ENCODE measurements at places on chromosomes 1 and 21.

GRCh38 chr21:21188513-21189195 lies 190.4 kb downstream of the NCAM2 start:
- DNase-seq: no peak

DNA sequence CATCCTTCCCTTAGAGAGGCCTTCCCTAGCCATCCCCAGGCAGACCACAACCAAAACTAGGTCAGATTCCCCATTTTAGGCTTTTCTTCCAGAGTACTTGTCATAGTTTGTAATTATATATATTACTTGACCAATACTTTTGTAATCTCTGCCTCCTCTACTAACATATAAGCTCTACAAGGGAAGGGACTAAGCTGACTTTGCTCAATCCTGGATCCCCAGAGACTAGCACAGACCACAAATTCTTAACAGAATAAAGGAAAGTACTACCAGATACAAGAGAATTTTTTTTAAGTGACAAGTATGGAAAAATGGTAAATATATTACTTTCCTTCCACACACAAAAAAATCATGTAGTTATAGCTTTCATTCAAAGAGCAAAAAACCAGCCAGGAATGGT lies 2.0 kb downstream of the ZMYM6 start:
- no peak for DNase-seq

DNA sequence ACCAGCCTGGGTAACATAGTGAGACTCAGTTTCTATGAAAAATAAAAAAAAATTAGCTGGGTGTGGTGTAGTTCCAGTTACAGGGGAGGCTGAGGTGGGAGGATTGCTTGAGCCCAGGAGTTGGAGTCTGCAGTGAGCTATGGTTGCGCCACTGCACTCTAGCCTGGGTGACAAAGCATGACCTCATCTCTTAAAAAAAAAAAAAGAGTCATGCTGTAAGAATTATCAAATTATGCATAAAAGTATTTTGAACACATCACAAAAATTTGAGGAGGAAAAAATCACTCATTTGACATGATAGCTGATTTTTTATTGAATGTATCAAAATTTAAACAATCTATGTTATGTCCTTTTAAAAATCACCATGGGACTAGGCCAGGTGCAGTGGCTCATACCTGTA lies 17.8 kb downstream of the CCDC30 start:
- DNase-seq: no peak

DNA sequence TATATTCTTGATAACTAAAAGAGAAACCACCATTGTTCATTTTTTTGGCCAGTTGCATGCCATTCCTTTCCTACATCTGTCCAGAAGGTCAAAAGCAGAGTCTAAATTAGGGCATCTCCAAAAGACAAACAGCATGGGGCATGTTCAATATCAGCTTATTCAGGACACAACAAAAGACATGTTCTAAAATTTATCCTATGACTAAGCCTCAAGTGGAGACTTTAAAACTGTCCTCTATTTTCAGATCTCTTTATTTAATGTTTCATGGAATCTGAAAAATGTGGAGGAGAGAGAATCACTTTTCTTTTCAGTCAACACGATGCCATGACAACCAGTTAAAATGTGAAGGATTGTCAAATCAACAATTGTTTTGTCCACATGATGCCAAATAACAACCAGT lies 303.4 kb upstream of the PRMT6 start:
- DNase-seq: no peak

GRCh38 chr1:9439074-9439761 lies 100.0 kb upstream of the SLC25A33 start:
- no peak for DNase-seq

- peak; percentile 71 for DNase-seq
These were observed 19.8 kb upstream of the MUTYH start for GRCh38 chr1:45359882-45360513.

DNA sequence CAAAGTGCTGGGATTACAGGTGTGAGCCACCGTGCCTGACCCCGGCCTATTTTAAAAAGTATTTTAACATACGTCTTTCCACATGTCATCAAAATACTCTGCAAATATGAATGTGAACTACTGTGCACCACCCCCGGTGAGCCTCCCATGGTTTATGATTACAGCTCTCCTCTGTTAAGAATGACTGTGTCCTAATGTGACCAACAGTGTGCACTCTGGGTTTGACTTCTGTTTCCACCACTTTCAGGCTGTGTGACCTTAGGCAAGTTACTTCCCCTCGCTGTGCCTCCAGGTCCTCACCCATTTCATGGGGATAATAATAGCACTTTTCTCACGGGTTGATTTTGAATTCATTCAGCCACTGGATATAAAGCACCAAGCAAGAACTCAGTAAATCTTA lies 14.7 kb downstream of the AMPD2 start:
- no peak for DNase-seq

- DNase-seq: no peak
These were observed 49.0 kb downstream of the LRRC53 start for GRCh38 chr1:74463333-74463988.

DNA sequence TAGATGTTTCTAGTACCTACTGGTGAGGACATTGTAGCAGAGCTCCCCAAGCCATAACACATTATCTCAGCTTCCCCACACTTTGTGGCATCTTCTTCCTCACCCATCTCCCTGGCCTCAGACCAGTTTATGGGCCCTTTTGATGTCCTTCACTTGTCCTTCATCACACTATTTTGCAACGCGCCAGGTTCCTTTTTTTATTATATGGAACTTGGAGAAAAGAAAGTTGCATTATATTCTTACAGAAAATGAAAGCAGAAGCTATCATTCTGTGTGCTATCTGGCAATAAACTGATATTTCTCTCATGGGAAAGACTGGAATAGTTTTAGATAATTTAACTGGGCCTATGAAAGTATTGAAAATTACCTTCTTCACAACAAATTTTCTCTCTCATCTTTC lies 196.9 kb upstream of the ETV3 start:
- DNase-seq: no peak

DNA sequence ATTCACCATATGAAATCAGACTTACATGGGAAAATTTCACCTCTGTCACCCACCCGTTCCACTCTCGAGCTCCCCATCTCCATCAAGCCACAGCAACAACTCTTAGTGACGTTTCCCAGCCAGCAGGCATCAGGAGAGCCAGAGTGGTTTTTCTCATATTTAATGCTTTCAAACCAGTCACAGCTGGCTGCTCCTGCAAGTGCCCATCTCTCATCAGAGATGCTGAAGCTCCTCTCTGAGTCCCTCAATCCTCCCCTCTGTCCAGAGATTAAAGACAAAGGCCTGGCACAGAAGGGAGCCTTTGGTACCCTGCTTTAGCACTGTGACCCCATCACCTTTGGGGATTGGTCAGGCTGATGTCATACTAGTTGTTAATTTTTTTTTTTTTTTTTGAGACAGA lies 277.3 kb downstream of the DNM3 start:
- no peak for DNase-seq

DNA sequence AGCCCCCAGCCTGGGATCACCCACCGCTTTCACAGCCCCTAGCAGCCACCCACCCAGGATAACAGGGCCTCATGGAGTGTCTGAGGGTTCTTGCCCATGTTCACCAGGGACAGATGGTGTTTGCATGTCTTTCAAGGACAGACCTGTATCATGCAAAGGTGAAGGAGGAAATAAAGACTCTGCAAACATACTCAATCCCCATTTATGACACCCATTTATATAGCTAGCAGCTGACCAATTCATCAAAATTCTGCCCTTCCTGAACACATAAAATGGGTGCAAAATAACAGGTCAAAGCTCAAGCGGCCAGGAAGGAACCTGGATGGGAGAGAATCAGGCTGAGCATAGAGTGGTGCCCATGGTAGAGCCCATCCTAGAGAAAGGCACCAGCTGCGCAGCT lies 32.8 kb upstream of the LYPD8 start:
- DNase-seq: no peak

DNA sequence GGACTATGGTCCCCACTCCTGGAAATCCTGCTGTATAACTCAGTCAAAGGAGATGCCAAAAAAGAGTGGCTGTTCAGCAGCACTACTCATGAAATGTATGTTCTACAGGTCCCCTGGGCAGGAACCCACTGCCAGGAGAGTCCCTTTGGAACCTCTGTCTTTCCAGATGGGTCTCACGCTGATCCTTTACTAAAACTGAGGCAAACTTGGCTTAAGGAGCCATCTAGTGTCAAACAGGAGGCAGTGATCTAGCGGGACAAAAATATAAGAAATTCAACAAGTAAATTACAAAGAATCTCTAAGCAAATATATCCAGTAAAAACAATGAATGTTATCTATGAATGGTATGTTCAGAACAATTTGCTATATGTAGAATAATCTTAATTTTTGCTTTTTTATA lies 80.5 kb upstream of the PRMT6 start:
- DNase-seq: no peak

GRCh38 chr1:15146142-15146680 lies 7.3 kb upstream of the TMEM51 start:
- DNase-seq: no peak

DNA sequence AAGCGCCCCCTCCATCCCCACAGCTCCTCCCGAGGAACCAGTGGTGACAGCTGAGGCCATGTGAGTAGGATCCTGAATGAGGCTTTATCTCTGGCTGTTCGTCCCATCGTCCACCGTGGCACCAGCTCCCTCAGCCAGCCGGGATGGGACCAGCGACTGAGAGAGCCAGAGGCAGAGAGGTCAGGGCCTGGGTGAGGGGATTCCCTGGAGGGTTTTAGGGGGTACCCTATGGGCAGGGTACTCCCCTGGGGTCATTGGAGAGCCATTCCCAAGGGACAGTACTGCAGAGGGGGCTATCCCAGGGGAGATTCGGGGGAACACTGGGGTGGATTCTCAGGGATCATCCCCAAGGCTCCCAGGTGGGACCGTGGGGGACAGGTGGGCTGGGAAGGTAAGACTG lies 2.4 kb downstream of the TMEM125 start:
- no peak for DNase-seq

- no peak for DNase-seq
These were observed 10.6 kb upstream of the RAB4A start for GRCh38 chr1:229260297-229260696.

DNA sequence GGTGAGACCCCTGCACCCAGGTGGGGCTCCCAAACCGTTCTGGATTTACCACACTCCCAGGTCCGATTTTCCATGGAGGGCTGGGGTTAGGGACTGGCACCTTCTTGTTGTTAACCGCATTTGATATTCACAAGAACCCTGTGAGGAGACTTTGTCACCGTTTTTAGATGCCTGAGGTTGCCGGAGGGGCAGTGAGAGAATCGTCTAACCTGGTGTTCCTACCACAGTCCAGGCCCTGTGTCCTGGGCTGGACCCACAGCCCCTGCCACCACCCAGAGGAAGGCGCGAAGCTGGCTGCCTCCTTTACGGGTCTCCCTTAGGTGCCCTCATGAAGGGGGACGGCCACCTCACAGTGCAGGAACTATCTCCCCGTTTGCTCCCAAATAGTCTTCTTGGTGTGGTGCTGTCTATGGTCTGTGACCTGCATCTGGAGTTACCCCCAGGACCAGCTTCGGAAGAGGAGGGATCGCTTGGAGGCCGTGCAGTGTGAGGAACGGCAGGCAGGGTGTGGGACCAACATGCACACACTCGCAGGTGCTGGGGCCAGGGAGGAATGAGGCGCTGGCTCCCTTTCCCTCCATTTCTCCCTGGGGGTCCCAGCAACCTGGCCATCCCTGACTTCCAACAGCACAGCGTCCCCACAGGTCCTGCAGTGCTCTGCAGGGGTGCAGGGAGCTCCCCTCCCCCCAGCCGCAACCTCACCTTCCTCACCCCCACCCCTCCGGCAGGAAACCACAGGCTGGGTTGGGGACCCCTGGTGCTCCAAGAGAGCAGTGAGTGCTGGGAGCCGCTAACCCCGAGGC lies 7.0 kb downstream of the SIM2 start:
- DNase-seq: no peak

- DNase-seq: no peak
These were observed 191.7 kb downstream of the DISC1 start for GRCh38 chr1:231818337-231818736.

GRCh38 chr1:66275601-66276023 lies 258.3 kb upstream of the SGIP1 start:
- no peak for DNase-seq

- DNase-seq: no peak
These were observed 2.7 kb downstream of the SPATA21 start for GRCh38 chr1:16434501-16434900.

- no peak for DNase-seq
These were observed 38.1 kb downstream of the SOX13 start for GRCh38 chr1:204110894-204111633.

GRCh38 chr1:11214698-11215380 lies 25.7 kb downstream of the ANGPTL7 start:
- DNase-seq: no peak

GRCh38 chr1:212699104-212699624 lies 476 bp downstream of the BATF3 start:
- peak; percentile 35 for DNase-seq

- no peak for DNase-seq
These were observed 2.5 kb upstream of the TMPRSS2 start for GRCh38 chr21:41510500-41510899.

- DNase-seq: no peak
These were observed 59.5 kb downstream of the KLHDC7A start for GRCh38 chr1:18540136-18540765.

DNA sequence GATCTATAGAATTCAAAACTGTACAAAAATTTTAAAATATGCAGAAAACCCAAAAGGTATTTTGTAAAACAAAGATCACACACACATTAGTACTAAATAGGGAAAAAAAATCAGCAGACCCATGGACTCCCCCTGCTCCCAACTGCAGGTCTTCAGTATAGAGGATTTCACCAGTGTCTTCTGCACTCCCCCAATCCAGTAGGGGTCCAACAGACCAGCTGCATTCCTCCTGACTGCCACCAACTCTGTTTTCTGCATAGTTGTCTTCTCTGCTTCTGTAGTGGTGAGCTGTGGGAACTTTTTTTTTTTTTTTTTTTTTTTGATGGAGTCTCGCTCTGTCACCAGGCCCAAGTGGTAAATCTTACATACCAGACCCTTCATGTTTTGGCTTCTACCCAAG lies 21.9 kb downstream of the CLCA2 start:
- DNase-seq: no peak

GRCh38 chr1:108644984-108645383 lies 15.9 kb downstream of the HENMT1 start:
- DNase-seq: no peak

DNA sequence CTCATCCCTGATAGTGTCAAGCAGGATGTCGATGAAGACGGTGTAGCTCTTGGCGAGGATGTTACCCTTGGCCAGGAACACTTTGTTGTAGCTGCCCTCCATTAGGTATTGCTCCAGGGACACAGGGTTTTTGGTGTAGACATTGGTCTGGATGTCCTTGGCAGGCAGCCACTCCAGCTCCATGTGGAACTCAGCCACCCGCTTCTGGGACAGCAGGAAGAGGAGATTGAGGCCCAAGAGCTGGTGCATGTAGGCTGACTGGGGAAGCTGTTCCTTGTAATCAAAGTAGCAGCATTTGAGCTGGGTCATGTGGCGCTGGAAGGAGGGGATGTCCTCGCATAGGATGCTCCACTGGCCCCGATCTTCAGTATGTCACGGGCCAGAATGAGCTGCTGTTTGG lies 9.5 kb downstream of the IL6R start:
- no peak for DNase-seq

- DNase-seq: no peak
These were observed 3.7 kb downstream of the LENEP start for GRCh38 chr1:154996966-154997701.
